ENCODE measurements at places on chromosomes 1 and 21. TPM values are rescaled to one million over a fixed set of nuclear protein-coding genes. Genes with fewer than 3 reads are reported as not detected.

The ABL2 gene
- 9.3 TPM for total RNA-seq

The ZNF648 gene
- not detected for total RNA-seq

The VPS45 gene
- total RNA-seq = 18.4 TPM

The PGBD5 gene
- 4.2 TPM for total RNA-seq

The FLG gene
- 1.3 TPM for total RNA-seq

The LDLRAD1 gene
- 0.42 TPM for total RNA-seq

The IQCC gene
- 3.5 TPM for total RNA-seq

The B4GALT2 gene
- 86.7 TPM for total RNA-seq

The TRIM63 gene
- total RNA-seq = not detected

The WDR4 gene
- total RNA-seq = 12.3 TPM

The SEC16B gene
- 0.42 TPM for total RNA-seq

The PKP1 gene
- 357 TPM for total RNA-seq

The SPRR1B gene
- 2,304 TPM for total RNA-seq

The APCS gene
- total RNA-seq = not detected

The CLDN17 gene
- total RNA-seq = 0.56 TPM

The PTPN22 gene
- total RNA-seq = 1.1 TPM

The RPS6KC1 gene
- total RNA-seq = 10.0 TPM

The ZBTB8OS gene
- 40.8 TPM for total RNA-seq

The ZNF669 gene
- total RNA-seq = 5.2 TPM

The FAM167B gene
- total RNA-seq = not detected

The GRIK3 gene
- total RNA-seq = not detected

The FAM72C gene
- total RNA-seq = 2.9 TPM

The ASPM gene
- total RNA-seq = 15.9 TPM

The CELA2A gene
- total RNA-seq = not detected

The LRRC8B gene
- total RNA-seq = 9.1 TPM

The TDRD10 gene
- not detected for total RNA-seq

The DMRTA2 gene
- 6.5 TPM for total RNA-seq

The MROH9 gene
- not detected for total RNA-seq
